ENCODE measurements at places on chromosomes 11 and 22.

DNA sequence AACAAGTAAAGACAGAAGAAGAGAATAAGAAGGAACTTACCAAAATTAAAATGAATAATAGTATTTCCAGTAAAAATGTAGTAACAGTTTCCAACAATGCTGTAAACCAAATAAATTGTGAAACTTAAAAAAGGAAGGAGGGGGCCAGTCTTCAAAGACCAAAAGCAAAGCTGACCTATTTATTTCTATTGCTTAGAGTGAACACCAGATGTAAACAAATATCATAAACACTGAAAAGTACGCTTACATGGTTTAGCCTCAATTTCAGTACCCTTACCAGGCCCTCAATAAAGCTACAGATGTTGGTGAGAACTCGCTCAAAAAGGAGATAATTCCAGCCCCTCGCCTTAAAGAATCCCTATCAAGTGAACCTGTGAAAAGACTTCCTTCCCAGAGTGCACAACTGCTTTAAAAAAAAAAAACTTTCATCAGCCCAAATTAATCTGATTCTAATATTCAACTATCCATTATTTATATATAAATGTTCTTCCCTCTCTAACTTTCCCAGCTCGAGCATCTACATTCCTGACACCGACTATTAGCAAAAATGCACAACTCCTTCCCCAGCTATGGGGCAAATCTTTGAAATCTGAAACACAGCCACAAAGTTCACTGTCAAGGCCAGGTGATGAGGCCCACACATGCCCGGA lies 2.4 kb downstream of the PHF21A start:
- DNase-seq = peak; percentile 40

DNA sequence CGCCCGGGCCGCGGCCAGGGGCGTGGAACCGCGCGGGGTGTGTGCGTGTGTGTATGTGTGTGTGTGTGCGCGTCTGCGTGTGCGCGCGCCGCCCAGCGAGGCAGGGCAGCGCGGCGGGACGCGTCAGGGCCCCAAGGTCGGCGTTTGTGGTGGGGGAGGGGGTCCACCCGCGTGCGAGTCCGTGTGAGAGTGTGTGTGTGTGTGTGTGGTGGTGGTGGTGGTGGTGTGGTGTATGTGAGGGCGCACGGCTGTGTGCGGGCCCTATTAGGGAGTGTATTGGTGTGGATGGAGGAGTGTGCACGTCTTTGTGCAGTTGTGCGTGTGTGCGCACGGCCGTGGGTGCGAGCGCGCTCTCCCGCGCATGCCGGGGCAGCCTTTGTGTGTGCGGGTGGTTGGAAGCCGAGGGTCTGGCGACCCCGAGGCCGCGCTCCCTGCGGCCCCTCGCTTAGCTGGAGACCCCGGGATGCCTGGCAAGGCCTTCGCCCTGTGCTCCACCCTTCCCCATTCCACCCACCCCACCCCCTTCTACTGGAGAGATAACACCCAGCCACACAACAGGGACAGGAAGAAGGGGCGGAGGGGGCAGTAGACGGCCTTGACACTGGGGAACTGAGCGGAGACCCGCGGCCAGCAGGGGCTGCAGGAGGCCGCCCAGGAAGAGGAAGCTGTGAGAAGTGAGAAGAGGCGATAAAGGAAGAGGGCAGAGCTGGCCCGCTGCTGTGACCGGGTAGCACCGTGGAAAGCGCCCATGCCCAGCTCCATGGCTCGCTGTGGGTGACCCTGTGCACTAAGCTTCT lies 528 bp upstream of the ARRB1 start:
- DNase-seq = peak; percentile 85

- peak; percentile 89 for DNase-seq
These were observed 14.4 kb downstream of the PPM1F start for GRCh38 chr22:21938071-21938822.

- peak; percentile 73 for DNase-seq
These were observed 89.9 kb downstream of the MTNR1B start for GRCh38 chr11:93059117-93059957.

DNA sequence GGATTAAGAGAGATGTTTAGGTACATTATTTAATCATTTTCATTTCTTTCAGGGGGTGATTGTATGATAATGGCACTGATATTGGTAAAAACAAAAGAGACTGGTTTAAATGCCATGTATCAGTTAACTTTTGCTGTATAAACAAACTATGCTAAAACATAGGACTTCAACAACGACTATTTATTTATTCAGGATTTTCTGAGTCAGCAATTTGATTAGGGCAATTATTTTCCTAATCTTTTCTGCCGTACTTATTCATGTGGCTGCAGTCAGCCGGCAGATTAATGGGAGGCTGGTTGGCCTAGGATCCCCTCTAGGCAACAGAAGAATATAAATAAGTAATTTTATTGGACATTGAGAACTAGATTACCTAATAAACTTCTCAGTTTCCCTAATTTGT lies 661.7 kb upstream of the RAG2 start:
- no peak for DNase-seq

DNA sequence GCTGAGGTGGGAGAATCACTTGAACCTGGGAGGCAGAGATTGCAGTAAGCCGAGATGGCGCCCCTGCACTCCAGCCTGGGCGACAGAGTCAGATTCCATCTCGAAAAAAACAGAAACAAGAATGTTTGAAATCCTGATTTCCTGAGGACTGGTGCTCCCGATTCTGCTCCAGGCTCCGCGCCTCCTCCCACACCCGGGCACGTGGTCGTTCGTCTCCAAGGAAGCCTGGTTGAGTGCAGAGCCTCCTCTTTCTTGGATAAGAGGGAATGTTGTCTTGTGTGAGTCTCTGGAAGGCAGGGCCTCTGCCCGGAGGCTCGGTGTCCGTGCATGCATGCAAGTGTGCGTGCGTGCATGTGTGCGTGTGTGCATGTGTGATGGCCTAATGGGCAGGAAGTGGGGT lies 30.1 kb downstream of the BRSK2 start:
- DNase-seq = no peak

- peak; percentile 29 for DNase-seq
These were observed 98.6 kb upstream of the CD44 start for GRCh38 chr11:35040221-35040942.

DNA sequence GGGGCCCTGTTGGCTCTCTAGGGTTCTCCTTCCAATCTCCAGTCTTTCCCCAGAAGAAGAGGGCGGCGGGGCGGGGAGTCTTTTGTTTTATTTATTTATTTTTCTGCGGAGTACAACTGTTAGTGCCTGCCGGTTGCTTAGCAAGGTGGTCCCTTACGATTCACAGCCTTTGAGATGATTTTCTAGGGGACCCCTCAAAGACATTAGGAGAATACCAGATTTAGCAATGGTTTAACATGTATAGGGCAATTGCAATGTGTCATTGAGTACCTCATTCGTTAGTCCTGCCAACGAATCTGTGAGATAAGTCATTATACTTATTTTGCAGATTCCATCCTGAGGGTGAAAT lies 307 bp upstream of the MRPL16 start:
- DNase-seq = no peak

DNA sequence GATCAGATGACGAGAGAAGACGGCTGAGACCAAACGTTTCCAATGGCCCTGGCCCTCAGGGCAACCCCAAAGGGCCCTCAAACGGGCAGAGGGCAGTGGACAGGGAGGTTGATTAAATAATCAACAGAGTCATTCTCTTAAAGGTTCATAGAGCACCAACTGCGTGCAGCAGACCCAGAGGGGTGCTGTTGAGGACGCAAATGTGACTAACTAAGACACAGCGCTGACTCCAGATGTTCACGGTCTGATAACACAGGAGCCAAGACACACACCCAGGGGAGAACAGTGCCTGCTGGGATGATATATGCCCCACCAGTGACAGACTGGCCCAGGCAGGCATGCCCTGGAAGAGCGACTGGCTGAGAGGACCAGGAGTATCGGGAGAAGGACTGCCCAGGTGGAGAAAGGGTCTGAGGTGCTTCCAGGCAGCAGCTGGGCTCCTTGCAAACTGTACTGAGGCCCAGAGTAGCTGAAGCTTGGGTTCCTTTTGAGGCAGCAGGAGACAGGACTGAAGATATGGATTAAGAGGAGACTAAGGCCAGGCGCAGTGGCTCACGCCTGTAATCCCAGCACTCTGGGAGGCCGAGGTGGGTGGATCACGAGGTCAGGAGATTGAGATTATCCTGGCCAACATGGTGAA lies 7.7 kb downstream of the VWCE start:
- no peak for DNase-seq

- no peak for DNase-seq
These were observed 33.2 kb downstream of the OTOG start for GRCh38 chr11:17580271-17580670.

DNA sequence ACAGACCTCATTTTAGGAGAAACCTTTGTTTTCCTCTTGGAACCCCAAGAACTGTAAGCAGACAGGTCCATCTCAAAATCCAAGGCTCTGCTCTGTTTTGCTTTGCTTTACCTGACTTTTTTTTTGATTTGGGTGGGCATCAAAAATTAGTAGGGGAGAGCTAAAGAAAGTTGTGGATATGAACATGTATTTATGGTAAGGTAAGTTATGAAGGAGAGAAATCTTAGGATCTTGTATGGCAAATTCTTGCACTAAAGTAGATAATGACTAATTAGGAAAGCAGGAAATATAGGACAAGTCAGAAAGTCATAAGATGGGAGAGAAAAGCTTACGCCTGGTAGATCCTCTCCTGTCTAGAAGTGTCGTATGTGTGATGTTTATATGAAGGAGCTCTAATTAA lies 116.1 kb upstream of the VPREB1 start:
- no peak for DNase-seq
